ENCODE measurements at places on chromosomes 13 and 19.

GRCh38 chr19:4279267-4279529 lies 132 bp downstream of the SHD start:
- no peak for DNase-seq

GRCh38 chr13:33204130-33204927 lies 81.2 kb downstream of the STARD13 start:
- DNase-seq, result no peak

DNA sequence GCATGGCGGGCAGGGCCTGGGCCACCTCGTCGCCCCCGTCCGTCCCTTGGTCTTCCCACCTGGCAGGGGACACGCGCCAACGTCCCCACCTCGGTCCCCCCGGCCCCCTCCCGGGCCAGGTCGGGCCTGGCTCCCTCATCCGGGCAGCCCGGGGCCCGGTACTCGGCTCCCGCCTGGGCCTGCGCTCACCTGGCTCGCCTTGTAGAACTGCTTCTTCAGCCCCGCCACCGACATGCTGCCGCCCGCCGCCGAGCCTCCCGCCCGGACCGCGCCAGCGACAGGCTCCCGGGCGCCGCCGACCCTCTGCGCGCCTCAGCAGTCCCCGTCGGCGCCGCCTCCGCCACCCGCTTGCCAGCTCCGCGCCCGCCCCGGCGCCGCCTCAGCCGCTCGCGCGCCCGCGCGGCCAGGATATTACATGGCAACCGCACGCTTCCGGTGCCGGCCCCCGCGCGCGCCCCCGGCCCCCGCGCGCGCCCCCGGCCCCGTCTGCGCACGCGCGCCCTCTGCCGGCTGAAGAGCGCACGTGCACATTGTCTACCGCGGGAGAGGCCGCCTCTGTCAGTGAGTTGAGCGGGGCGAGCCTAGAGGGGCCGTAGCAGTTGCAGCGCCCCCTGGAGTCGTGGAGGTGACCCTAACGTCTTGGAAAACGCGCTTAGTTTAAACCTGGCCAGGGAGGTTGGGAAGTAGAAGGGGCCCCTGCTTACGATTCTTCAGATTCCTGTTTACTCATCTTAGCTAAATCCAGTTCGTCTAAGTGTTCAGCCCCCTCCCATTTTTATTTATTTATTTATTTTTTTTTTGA lies at the start of gene SH3GL1:
SH3GL1 (minus strand) TSS at position 413 of the 802 bp plus-strand sequence; CDS start at position 234, 179 bp downstream.
- DNase-seq, result peak; percentile 89

DNA sequence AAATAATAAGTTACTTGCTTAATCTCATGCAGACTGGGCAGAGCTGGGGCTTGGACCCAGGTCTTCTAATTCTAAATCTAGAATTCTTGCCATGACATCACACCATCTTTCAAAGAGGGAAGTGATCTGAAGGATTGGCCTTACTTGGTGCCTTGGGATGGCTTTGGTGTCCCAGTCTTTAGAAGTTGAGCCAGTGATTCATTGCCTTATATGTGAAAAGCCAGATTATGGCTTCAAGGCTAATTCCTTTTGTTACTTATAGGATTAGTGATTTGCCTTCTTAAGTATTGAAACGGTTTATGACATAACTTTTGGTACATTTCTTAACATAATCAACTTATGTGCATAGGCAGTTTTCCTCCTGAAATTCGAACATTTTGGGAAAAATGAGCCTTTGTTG lies 14.9 kb downstream of the COG3 start:
- no peak for DNase-seq

GRCh38 chr19:14023404-14024235 lies 4.3 kb upstream of the RLN3 start:
- no peak for DNase-seq

GRCh38 chr19:51371186-51371690 lies 1.2 kb downstream of the NKG7 start:
- no peak for DNase-seq

DNA sequence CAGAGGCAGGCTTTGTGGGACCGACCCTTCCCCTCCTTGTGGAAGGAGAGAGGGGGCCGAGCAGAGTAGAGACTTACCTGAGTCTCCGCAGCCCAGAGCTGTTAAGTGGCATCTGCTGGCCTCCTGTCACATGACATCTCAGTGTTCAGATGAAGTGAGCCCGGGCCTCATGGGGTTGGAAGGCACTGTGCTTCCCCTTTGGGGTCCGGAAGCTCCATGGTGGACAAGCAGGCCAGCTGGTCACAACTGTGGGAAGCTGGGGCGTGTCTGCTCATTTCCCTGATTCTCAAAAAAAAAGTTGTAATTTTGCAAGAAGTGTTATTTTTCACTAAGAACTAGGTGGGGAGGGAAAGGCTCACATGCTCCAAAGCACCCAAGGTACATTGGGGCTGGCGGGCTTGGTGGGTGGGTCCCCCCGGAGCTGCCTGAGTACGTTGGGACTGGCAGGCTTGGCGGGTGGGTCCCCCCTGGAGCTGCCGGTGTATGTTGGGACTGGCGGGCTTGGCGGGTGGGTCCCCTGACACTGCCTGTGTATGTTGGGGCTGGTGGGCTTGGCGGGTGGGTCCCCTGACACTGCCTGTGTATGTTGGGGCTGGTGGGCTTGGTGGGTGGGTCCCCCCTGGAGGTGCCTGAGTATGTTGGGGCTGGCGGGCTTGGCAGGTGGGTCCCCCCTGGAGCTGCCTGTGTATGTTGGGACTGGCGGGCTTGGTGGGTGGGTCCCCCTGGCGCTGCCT lies 18.2 kb upstream of the DCUN1D2 start:
- DNase-seq, result no peak

GRCh38 chr19:8578642-8579265 lies 1.5 kb upstream of the MYO1F start:
- DNase-seq, result peak; percentile 26

GRCh38 chr13:110161112-110161882 lies 145.7 kb downstream of the COL4A1 start:
- DNase-seq, result no peak

DNA sequence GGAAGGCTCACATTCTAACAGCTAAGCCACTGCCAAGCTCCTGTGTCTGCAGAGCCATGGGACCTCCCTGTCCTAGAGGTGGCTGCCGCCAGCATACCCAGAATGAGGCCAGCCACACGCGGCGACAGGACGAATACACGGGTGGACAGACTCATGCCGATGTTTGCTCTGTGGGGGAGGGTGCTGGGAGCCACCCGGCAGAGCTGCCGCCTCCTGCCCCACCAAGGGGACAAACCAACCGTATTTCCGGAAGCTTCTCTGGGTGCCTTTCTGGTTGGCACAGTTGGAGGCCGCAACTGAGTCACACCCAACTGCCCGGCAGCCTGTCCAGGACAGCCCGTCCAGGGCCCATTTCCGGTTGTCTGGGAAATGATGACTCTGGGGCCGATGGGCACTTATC lies 20.3 kb downstream of the C13orf46 start:
- no peak for DNase-seq

- no peak for DNase-seq
Observed at GRCh38 chr13:31321457-31321856, 121.7 kb downstream of the B3GLCT start.

GRCh38 chr13:101013245-101013644 lies 338.6 kb upstream of the TMTC4 start:
- DNase-seq, result no peak

GRCh38 chr19:5050905-5051304 lies 82.0 kb downstream of the KDM4B start:
- no peak for DNase-seq

- DNase-seq, result no peak
Observed at GRCh38 chr13:25874907-25875306, 176.9 kb downstream of the SHISA2 start.

DNA sequence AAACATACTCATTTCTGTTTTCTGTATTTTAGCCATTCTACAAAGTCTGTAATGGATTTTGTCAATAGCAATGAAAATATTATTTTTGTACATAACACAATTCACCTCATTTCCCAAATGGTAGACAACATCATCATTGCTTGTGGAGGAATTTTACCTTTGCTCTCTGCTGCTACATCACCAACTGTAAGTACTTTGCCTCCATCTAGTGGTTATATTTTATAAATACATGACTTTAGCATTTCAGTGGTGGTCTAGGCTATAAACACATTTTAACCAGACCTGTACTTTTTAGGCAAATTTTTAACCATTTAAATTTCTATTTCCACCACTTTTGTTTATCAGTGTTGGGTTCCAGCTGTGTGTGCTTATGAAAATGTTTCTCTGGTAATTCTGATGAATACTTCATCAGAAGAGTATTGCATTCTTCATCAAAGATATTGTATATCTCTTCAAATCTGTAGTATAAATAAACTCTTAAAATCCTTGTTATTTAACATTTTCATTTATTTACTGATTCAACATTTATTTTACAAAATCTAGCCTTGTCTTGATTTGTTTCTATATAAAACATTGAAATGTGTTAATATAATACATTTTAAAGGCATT lies 222.4 kb downstream of the NBEA start:
- no peak for DNase-seq
